Activated naive CD4-positive, alpha-beta T cell treated with anti-CD3 and anti-CD28 coated beads for 36 hours (primary cell): ENCODE measurements at places on chromosomes 16 and 17.

GRCh38 chr17:32265192-32265923 is at the start of gene RHBDL3:
RHBDL3 (plus strand) TSS chr17:32265832; CDS start chr17:32266190, 358 bp downstream.
- no peak for DNase-seq

DNA sequence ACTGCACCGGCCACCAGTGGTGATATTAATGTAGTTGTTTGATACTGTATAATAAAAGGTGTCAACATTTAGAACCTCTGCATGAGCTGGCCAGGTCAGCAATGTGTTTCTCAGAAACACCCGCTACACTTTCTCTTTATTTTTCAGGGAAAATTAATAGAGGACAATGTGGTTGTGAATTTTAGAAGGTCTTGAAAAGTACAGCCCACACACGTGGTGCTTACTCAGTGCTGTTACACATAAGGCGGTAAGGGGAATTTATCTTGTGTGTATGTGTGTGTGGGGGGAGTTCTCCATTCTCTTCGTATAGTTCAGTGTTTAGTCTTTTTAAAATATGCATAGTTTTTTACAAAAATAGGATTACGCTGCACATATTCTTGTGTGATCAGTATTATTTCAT is 4.4 kb upstream of the ZFP1 start:
- DNase-seq = no peak

DNA sequence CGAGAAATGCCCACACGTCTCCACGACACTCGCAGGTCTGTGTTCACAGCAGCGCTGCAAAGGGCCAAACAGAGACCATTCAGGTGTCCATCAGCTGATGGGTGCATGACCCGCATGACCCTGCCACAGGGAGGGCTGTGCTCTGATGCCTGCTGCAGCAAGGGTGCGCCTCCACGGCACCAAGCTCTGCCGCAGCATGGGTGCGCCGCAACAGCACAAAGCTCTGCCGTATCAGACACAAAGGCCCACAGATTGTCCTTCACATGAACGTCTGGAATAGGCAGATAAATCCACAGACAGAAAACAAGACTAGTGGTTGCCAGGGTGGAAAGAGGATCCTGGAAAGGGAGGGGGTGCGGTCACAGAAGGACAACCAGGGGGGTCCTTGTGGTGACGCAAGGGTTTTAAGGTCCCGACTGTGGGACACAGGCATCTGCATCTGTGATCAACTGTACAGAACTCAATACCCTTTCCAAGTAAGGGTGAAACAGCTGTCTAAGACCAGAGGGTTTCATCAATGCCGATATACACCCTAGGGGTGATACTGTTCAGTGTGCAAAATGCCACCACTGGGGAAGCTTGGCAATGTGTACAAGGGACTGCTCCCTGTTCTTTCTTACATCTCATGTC is 121.0 kb downstream of the ANKRD11 start:
- no peak for DNase-seq

DNA sequence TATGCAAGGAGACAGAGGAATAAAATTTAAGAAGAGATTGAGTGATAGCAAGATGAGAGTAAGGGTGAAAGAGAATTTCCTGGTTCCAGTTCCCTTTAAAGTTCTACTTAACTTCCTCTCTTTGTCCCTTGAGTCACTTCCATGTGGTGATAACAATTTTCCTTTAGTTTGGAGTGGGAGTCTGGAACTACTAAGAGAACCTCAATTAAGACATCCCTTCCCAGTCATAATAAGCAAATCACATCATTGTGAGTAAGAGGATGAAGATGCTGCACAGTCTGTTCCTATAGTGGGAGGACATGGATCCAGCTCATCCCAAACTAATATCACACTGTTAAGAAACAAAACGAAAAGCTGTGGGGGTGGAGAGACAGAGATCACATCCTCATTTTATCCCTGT is 24.4 kb downstream of the TBX21 start:
- no peak for DNase-seq

DNA sequence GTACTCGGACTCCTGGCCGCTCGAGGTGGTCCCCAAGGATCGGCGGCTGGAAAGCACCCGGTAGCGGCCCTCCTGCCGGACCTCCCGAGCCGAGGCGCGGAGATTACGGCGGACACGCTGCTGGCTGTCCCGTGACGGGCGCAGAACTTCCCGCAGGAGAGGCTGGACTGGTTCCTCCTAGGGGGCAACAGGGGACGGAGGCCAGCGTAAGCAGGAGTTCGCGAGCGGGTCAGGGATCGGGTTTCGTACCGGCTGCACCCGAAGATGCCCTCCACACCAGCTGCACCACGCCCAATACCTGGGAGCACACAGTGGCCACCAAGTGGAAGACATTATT is 341 bp downstream of the SLC7A6OS start:
- DNase-seq = no peak

GRCh38 chr17:34584805-34585416 is 5.5 kb downstream of the TMEM132E start:
- DNase-seq = no peak

- no peak for DNase-seq
These were observed 139.2 kb downstream of the TOX3 start for GRCh38 chr16:52407778-52408177.

- no peak for DNase-seq
These were observed 17.1 kb upstream of the FLCN start for GRCh38 chr17:17254036-17254435.

DNA sequence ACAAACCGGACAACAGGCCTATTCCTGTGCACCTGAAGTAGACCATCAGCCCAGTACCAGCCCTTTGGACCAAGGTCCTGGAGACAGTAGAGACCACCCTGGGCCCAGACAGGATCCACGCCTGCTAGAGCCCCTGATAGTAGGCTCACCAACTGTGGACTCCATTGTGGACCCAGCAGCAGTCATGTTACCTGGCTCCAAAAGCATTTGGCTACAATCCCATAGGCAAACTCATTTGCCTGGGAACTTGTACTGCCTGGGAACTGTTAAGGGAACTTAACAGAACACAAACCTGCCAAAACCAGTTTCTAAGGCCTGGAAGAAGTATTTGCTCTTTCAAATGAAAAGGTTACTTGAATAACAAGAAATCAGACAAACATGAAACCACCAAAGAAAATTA is 10.0 kb upstream of the ACSM1 start:
- no peak for DNase-seq

DNA sequence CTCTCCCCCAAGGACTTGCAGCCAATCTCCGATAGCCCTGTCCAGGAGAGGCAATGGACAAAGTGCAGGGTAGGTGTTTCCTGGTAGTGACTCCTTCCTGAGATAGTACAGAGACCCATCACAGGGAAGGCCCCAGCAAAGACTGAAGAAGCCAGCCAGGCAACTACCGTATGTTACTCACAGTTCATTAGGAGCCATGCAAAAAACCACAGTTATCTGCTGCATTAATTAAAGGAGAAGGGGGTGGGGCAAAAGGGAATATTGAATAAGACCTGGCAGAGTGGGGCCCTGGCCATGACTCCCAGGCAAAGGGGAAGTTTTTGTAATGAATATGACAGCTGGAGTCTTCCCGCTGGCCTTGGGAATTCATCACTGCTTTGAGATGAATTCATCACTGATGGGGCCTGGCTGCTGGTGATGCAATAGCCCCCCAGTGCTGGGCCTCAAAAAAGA is 2.5 kb upstream of the SLC13A2 start:
- DNase-seq = no peak

GRCh38 chr16:21285314-21285713 is 7.2 kb upstream of the CRYM start:
- DNase-seq = no peak

- DNase-seq = no peak
These were observed 19.5 kb downstream of the N4BP1 start for GRCh38 chr16:48590476-48590875.

DNA sequence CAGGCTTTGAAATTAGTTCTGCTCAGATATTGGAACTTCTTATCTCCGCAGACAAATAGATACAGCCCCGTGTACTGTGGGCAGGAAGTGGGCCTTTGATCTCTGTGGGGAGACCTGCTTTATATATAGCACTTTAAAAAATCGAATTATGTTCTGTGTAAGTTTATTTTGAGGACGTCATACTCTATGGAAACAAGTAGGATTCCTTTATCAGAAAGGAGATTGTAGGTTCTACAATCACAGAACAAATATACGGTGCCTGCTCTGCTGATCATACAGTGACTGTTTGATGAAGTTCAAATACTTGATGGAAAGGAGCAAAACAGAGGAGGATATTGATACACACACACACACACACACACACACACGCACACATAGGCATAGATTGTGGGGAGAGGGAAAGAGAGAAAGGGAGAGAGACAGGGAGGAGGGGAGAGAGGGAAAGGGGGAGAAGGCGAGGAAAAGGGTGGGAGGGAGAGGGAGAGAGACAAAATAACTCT is 14.7 kb upstream of the TMEM220 start:
- no peak for DNase-seq

GRCh38 chr16:63361032-63361624 is 1324.9 kb upstream of the CDH8 start:
- peak; percentile 4 for DNase-seq

DNA sequence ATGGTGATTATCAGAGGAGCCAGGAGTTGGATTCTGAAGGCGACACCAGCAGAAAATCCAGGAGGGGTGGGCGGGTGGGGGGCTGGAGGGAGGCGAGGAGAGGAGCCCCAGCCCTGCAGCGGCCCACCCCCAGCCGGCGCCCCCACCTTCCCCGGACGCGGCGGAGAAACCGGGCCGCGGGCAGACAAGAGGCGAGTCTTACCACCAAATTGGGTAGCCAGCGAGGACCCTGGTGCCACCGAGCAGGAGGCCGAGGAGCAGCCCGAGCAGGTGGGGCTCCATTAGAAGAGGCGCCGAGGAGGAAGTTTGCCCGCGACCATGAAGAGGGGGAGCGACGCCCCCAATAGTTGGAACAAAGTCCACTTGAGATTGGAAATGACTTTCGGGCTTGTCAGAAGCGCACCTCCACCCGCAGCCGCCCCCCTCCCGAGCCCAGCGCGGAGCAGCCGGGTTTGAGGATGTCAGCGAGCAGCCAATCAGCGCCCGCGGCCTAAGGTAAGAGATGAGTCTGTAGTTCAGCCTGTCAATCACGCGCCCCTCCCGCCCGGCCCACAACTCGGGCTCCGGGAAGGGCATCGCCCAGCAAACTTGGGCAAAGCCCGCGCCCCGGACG is at the start of gene WNT3:
TSS of gene WNT3 (minus strand) at position 377 of the 613 bp plus-strand sequence. CDS start at position 282, 95 bp downstream.
- DNase-seq = peak; percentile 78

DNA sequence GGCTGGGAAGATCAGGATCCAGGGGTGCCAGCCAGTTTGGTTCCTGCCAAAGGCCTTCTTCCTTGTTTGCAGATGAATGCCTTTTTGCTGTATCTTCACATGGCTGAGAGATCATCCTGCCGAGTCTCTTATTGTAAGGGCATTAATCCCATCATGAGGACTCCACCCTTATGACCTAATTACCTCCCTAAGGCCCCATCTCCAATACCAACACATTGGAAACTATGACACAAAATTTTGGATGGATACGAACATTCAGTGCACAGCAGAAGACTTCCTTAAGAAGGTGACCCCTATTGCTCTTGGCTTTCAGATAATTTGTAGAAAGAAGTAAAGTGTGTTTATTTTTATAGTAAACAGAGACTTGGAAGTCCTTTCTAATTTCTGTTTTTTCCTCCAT is 1164.7 kb upstream of the CDH8 start:
- DNase-seq = no peak

DNA sequence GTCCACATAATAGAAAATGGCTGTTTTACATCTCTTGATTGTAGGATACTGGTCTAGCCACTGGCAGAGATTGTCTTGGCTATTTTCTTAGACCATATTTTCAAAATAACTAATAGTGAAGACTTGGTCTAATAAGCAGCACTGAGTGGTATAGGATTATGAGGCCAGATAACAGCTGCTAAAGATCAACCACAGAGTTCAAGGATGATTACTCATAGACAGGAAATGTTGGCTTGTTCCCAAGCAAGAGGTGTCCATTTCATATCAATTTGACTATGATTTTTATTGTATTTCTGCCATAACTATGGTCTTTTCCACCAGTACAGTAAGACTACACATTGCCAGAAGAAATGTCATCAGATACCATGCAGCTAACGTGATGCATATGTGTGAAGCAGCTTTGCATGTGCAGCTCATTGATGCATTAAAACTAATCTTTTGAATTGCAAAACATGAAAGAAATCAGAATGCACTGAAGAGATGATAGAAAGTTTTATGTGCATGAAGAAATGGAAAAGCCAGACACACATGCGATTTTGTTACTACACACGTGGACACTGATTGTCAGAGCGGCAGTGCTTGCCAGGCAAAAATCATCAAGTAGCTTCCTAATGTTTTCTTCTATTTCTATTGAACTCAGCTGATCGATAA is 693.3 kb downstream of the CDH11 start:
- DNase-seq = no peak

DNA sequence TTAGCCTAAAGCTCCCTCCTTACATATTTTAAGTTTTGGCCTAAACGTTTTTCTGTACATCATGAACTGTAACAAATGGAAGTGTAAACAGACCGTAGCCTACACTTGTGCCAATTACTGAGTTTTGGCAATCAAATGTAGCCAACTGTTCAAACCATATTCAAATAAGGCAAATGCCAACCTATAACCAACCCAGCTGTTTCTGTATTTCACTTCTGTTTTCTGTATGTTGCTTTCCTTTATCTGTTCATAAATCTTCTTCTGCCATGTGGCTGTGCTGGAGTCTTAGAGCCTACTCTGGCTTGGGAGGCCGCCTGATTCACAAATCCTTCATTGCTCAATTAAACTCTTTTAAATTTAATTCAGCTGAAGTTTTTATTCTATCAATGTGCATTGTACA is 6.9 kb upstream of the C16orf78 start:
- DNase-seq = no peak

- DNase-seq = no peak
These were observed 65.6 kb downstream of the XYLT1 start for GRCh38 chr16:17404941-17405689.

DNA sequence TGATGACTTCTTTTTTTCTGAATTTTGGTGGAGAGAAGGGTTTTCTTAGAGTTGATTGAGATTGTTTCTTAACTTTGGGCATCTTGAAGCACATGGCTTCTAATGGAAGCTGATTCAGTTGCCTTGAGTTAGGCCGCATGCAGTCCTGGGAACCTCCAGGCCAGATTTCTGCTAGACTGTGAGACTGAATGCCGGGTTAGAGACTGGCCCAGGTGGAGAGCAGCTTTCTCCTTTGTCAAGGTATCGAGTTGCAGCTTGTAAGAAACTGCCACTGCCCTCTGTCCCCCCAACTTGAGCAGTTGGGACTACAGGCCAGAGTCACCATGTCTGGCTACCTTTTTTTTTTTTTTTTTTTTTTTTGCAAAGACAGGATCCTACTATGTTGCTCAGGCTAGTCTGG is 77.6 kb downstream of the CLEC16A start:
- no peak for DNase-seq

GRCh38 chr17:4407216-4407615 is 26.5 kb upstream of the SPNS3 start:
- no peak for DNase-seq

- no peak for DNase-seq
These were observed 32.4 kb downstream of the IL21R start for GRCh38 chr16:27434141-27435051.
